Stimulated activated CD4-positive, alpha-beta T cell treated with anti-CD3 and anti-CD28 coated beads, Interleukin-15, amount 100 ng/mL, for 1 hour (primary cell): ENCODE measurements at places on chromosomes 7 and 10.

- peak; percentile 7 for DNase-seq
These were observed 97.2 kb upstream of the INSYN2A start for GRCh38 chr10:127293640-127294039.

DNA sequence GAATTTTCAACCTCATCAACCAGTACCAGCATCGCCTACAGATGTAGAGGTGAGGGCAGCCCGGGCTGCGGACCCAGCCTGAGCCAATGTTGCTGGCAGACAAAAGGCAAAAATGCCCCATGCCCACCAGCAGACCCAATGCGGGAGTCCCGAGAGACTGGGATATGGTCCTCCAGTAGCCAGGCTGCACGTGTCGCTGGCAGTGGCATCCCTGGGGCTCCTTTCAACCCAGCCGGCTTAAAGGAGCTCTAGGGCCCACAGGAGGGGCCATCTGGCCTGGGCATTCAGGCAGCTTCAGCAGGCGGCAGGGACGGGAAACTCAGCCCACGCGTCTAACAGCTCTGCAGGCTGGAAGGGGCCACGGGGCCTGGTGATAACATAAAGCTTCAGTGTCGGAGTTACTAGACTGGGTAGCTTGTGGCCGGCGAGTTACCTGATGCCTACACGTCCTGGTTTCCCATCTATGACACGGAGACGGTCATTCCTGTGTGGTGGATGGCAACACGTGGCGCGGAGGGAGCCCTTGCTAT is 70.7 kb downstream of the PROSER2 start:
- DNase-seq, result no peak

GRCh38 chr7:96774358-96774757 is 64.7 kb upstream of the SEM1 start:
- no peak for DNase-seq

DNA sequence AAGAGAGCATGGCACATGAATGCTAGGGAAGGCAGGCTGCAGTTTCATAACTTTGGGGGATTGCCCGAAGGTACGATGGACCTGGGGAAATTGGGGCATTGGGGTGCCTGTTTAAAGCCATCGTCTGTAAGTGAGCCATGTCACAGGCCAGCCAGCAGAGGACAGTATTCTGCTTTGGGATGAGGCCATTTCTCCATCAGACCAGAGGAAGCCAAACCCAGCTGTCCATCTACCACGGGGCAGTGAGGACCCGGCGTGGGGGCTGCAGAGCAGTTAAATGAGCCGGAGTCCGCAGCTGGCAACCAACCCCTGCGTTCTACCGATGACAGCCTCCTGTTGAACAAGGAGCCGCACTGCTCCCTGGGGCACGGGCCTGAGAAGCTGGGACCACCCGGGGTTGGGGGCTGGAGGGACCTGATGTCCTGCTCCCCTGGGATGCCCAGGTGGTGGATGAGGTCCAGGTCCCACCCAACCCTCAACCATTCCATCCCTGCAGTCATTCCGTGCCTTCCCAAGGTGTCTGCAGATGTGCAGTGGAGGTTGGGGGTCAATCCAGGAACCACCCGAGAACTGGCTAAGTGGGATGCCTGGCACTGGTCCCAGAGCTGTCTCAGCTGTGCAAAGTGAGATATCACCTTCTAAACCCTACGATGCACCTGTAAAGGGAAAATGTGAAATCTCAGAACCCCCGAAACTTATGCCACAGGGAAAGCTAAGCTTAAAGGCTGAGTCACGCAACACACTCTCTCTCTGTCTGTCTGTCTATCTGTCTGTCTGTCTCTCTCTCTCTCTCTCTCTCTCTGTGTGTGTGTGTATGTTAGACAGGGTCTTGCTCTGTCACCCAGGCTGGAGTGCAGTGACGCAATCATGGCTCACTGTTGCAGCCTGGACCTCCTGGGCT is 12.1 kb upstream of the RHBDD2 start:
- no peak for DNase-seq

DNA sequence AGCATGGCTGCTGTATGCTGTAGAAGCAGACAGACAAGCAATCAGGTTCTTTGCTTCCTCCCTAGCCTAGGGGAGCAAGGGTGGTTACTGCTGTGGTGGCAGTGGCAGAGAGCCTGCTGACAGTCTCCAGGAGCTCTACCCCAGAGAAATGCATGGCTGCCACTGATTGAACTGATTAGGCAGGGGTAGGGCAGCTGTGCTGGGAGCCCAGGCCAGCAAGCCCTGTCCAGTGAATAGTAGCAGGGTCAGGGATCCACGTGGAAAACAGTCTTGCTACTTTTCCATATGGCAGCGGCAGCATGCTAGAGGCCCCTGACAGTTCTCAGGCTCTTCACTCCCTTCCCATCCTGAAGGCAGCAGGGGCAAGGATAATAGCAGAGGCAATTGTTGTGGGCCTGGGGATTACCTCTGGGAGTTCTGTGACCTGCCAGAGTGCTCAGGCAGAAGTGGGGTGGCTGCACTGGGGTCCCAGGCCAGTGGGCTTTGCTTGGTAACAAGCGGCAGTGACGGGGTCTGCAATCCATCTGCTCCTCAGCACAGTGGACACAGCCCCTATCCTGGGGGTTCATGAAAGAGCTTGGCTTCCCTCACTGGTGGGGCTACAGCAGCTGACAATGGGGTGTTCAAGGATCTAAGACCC is 558.8 kb upstream of the GHITM start:
- DNase-seq, result no peak

DNA sequence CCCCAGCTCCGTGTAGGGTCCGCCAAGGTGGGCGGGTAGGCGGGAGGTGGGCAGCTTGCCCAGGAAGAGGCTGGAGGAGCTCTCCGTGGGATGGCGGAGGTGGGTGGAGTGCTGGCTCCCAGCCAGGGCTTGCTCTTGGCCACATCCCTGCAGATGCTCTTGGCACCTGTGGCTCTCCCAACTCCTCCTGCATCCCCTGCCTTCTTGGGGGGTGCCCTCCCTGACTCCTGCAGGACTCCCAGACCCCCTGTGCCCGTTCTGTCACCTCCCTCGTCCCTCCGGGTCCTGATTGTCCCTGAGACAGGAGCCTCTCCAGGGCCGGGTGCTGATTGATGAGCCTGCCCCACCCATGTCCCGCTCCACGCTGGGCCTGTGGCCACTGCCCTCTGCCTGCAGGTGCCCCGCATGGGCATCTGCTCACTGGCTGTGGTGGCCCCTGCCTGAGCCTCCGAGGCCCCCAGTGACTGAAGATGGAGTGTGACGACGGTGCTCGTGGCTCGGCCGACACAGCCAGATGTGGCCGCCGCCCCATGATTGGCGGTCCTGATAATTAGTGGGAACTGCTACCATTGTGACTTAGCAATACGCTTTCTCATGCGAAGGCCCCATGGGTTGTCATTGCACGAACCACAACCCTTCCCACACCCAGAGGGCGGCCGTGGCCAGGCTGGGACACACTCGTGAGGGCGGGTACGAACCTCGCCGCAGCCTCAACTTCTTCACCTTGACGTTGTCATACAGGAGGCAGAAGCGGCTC is 23.6 kb downstream of the CFAP46 start:
- DNase-seq, result no peak

DNA sequence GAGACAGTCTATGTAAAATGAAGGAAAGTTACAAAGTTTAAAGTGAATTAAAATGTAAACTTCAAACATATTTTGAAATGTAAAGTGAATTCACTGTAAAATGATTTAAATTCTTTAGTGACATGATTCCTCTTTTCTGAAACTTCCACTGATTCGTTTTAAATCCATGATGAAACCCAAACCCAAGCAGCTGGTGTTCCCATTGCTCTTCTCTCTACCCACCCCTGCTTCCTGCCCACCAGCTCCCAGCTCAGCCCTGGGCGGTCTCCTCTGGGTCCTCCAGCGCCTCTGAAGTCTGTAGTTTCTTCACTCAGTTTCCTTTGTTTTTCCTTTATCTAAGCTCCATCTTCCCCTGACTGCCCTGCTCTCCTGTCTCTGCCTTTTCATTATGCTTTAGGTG is 175.9 kb downstream of the SNX10 start:
- no peak for DNase-seq

DNA sequence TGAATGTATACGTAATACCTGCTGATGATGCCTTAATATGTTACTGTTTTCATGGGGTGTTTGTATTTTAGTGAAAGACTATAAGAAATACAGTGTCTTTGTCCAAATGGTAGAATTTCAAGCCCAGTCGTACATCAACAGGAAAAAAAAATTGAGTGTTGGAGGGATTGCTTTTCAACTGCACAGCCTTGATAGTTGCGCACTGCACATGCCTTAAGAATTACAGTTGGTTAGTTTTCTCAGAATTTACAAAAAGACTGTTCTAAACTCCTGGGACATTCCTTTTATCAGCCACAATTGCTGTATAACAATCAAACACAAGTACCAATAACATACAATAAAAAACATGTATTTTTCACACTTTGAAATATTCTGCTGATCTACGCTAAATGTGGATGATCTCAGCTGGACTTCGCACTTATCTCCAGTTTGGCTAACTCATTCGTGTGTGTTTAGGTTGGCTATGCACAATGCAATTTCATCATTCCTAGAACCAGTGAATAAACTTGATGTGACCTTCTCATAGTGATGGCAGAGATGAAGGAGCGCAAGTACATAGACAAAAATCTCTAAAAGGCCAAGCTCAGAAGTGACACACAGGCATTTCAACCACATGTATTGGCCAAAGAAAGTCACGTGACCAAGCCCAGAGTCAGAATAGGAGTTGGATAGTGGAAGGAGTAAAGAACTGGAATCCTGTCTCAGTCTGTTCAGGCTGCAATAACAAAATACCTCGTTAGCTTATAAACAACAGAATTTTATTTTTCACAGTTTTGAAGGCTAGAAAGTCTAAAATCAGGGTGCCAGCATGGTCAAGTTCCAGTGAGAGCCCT is 152.3 kb downstream of the IPMK start:
- DNase-seq, result no peak
